Gastroesophageal sphincter (tissue), 4 donors: ENCODE measurements at places on chromosomes 3 and 15. TPM values are rescaled to one million over a fixed set of nuclear protein-coding genes. Genes with fewer than 3 reads are reported as not detected.

HDC gene
- total RNA-seq, result 4.0 TPM

RHCG gene
- 4.4 TPM for total RNA-seq

CADM2 gene
- total RNA-seq, result 9.1 TPM

ZNF502 gene
- 10.0 TPM for total RNA-seq

FBXW12 gene
- not detected for total RNA-seq

COL6A5 gene
- 0.04 TPM for total RNA-seq

NR1I2 gene
- total RNA-seq, result not detected

FGF7 gene
- total RNA-seq, result 73.2 TPM

SPPL2A gene
- total RNA-seq, result 236 TPM

CHP1 gene
- 102 TPM for total RNA-seq

CAV3 gene
- not detected for total RNA-seq

MYL3 gene
- total RNA-seq, result 5.3 TPM

RFTN1 gene
- total RNA-seq, result 96.6 TPM

CCNB2 gene
- total RNA-seq, result 0.46 TPM

AMT gene
- total RNA-seq, result 11.4 TPM

THAP10 gene
- 4.6 TPM for total RNA-seq

TGM4 gene
- not detected for total RNA-seq

DNA sequence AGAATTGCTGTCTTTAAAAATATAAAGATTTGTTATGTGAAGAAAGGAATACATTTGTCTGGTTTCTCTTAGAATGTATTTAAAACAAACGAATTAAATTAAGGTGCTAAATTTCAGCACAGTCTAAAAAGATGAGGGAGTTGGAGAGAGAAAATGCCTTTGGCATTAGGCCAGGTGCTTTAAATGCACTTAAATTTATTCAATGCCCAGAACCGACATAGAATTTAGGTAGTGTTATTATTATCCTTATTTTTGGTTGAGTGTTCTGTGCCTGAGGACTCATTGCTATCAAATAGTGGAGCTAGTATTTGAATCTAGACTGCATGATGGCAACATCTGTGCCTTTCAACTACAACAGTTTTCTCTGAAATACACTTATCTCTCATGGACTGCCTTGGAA is 287.5 kb downstream of the RBMS3 start:
- no peak for ATAC-seq

- no peak for ATAC-seq
Measured at GRCh38 chr3:184912163-184912562, 100.2 kb downstream of the VPS8 start.

- ATAC-seq, result no peak
Measured at GRCh38 chr3:74673326-74673725, 58.9 kb upstream of the CNTN3 start.

DNA sequence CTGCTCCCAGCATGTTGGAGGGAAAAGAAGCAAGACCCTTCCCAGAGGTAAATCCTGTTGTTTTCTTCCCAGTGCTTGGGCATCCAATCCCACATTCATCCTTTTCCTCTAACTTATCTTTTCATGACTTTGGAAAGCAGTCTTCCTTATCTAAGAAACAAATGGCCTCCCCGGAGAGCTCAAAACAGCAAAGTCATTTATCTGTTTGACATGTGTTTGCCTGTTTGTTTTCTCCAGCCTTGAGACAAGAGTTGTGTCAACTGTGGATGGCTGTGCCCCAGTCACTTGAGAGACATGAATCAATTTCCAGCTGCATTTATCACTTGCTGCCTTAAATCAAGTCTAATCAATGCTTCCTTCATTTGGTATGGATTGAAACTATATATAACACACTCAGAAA is 103.9 kb downstream of the SHQ1 start:
- no peak for ATAC-seq

DNA sequence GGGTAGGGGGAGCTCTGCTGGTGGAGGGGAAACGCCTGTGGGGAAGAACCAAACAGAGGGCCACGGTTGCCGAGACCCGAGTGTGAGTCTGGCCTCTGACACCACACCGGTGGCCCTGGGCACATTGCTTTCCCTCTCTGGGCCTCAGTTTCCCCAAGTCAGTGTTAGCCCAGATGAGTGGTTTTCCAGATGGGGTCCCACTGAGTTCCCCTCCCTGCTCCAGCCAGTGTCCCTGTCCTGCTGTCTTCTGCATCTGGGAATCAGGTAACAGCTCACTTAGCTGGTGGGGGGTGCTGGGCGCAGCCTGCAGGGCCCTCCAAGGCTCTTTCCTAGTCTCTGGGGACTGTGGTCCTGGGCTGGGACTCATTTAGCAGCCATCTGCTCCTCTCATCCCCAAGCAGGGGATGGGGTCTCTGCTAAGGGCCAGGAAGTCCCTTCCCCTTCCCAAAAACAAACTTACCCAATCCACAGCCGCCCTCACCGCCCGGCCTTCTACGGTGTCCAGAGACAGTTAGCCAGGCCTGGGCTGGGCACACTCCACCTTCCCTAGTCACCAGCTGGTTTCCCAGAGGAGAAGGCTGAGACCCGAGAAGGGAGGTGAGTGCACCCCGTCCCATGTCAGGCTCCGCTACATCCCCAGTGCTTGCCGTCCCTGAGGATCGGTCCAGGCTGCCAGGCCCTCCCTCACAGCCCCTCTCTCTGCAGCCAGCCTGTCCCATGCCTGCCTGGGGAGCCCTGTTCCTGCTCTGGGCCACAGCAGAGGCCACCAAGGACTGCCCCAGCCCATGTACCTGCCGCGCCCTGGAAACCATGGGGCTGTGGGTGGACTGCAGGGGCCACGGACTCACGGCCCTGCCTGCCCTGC is 676 bp downstream of the GP9 start:
- ATAC-seq, result no peak

DNA sequence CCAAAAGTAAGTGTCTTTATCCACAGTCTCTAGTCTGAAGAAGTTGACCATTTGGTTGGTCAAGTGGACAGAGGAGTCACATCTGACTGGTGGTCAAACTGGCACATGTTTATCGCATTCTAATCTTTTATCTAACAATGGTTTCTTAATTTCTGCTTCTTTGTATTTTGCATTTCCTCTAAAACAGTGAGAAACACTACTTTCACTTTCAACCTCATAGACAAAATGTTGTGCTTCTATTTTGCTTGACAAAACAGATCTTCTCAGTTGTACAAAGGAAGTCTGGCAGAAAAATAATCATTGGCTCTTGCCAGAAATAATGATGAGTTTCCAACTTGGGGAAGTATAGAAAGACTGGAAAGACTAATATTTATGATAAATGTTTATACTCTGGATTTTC is 103.9 kb downstream of the MME start:
- no peak for ATAC-seq

GRCh38 chr15:68618394-68618793 is 39.6 kb downstream of the CORO2B start:
- ATAC-seq, result no peak

DNA sequence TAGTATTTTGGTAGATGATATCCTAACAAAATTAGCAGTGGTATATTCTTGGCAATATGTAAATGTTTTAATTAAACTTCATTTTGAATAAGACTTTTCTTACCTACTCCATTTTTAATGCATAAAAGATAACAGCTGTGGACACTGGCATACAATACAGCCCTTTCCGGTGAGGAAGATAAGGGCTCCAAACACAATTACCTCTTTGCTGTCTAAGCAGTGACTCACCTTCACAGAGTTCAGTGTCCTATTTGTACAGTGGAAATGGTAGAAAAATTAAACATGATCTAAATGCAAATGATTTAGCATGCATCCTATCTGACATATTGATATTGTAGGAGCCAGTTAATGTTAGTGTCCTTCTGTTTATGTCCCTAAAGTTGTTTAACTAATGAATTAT is 969.4 kb downstream of the PLOD2 start:
- ATAC-seq, result no peak

DNA sequence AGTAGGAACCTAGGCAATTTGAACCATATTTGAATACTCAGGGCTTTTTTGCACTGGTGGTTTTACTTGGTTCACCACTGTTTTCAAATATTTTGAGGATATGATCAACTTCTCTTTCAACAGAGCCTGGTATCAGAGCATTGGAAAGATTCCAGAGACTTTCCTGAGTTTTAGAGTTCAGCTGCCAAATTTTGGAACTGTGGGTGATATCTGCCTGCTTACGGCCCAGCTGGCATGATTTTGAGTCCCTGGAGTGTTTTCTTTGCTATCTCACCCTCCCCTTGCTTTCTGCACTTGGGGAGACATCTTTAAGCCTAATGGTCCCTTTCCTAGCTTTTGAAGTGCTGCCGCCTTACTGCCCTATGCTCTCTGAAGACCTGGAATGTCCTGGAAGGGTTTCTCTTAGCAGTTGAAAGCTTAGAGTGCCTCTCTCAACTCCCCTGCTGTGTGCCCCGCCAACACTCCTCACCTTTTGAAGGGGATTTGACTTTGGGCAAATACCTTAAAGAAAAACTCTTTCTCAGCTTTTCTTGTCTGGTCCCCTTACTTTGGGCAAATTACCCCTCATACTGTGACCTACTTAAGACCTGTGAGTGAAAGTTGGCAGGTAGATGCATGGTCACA is 539.1 kb downstream of the MFSD1 start:
- ATAC-seq, result no peak

DNA sequence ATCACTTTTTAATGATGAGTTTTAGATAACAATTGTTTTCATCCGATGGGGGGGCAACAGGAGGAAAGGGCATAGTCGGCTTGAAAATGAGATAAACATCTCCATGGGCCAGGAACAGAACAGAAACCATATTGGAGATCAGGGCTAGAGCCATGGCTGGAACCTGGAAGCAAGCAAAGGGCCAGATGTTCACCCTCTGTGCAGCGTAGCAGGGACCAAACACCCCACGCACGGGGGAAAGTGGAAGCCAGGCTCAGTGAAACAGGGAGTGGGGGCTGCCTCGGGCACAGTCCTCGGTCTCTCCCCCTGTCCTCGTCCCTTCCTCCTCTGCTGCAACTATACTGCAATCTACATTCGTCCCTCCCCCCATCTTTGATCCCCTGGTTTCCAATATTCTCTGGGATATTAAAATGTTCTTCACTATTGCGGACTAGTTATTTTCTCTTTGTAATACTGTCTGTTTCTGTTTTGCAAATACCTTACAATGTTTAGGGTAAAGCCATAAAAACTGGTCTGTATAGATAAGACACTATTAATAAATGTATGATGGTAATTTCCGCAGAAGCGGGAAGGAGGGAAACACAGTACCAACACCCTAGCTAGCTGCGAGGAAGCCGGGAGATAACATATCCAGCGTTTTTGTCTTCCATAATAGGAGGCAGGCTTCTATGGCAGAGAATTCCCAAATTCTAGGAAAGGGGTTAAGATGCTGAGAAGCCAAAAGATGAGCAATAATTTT is 121.5 kb downstream of the XXYLT1 start:
- ATAC-seq, result no peak

DNA sequence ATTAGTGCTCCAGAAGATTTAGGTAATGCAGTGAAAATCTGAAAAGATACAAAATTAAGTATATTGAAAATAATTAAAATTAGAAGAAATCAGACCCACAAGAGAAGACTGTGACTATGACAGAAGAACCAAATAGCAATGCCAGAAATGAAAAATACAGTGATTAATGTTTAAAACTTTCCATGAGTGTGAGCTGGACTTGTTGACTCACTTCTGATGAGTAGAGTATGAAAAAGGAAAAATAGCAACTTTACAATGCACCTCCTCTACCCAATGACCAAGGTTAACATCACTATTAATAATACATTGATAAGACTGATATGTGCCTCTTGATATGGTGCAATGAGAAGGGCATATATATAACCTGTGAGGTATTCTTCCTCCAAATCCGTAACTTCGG is 39.3 kb upstream of the SLC22A13 start:
- no peak for ATAC-seq

DNA sequence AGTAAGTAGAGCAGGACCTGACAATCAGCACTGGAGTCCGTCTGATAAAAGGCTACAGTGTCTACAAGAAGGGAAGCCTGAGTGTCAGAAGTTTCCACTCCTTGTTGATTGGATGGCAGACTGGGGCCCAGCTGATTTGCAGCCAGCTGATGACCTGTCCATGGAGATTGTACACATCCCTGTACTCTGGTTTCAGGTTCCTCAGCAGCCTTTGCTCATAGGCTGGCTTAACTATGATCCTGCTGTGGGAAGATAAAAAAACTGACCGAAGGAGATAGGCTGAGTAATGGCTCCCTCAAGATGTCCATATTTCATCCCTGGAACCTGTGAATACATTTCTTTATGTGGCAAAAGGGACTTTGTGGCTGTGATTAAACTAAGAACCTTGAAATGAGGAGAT is 11.7 kb upstream of the LACTB start:
- no peak for ATAC-seq

DNA sequence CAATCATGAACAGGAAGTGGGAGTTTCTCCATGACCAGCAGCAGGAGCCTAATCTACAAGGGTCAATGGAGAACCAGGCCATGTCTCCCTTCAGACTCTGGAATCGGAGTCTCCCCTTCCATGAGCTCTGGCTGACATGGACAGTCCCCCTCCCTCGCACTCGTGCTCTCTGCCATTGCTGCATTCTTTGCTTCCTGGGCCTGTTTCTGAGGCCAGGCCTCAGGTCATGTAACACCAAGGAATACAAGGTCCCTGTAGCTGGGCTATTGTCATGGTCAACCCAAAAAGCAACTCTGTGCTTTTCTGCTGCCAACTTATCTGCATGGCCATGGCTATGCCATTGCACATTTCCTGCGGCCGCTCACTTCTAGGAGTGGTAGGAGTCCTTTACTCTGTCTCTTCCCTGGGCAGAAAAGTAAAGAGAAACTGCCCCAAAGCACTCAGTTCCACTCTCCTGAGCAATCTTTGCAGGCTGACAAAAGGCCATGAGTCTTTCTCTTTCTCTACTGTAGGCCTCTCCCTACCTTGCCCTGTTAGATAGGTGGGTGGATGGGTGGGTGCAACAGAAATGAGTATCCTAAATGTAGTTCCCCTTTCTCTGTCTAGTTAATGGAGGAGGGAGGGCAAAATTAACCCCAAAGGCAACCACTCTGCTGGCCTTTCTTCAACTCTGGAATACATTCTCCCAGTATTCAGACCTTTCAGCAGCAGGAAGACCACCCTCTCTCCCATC is 40.8 kb upstream of the PROK2 start:
- no peak for ATAC-seq

DNA sequence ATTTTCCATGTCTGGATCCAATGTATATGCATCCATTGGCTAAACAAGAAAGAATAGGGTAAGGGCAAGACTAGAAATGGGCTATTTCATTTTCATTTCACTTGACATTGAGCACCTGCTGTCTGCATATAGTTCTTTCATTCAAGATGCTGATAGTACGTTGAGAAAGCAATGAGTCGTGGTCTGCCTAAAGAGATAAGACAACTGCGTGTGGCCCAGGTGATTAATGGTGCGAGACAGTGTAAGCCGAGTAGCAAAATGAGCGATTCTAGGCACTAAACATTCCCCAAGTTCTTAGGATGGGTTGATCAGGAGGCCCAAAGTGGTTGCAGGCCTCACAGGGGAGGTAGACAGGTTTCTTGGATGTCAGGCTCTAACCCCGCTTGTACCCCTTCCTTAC is 235.4 kb downstream of the PDCD6IP start:
- ATAC-seq, result no peak

- peak; percentile 35 for ATAC-seq
Measured at GRCh38 chr15:90219421-90220141, 14.2 kb downstream of the CIB1 start.

DNA sequence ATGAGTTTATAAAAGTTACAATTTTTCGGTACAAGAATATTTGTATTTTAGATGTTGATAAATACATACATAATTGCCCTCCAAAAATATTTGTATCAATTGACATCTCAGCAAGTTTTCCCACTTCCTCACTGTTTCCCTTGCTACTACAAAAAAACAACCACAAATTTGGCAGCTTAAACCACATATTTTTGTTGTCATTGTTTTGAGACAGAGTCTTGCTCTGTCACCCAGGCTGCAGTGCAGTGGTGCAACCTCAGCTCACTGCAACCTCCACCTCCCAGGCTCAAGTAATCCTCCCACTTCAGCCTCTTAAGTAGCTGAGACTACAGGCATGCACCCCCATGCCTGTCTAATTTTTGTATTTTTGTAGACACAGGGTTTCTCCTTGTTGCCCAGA is 162.8 kb upstream of the RARB start:
- no peak for ATAC-seq
